EH (cell line): ENCODE measurements at places on chromosomes 6 and 20.

- no peak for DNase-seq
Observed at GRCh38 chr6:38755207-38755606, 40.1 kb downstream of the DNAH8 start.

DNA sequence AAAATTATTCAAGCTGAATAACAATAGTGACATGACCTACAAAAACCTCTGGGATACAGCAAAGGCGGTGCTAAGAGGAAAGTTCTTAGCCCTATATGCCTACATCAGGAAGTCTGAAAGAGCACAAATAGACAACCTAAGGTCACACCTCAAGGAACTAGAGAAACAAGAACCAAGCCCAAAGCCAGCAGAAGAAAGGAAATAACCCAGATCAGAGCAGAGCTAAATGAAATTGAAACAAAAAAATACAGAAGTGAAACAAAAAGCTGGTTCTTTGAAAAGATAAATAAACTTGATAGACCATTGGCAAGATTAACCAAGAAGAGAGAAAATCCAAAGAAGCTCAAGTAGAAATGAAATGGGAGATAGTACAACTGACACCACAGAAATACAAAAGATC, 47.6 kb upstream of the NOTCH4 start:
- DNase-seq, result no peak

GRCh38 chr20:34062570-34063482, 49.2 kb downstream of the EIF2S2 start:
- DNase-seq, result peak; percentile 59

DNA sequence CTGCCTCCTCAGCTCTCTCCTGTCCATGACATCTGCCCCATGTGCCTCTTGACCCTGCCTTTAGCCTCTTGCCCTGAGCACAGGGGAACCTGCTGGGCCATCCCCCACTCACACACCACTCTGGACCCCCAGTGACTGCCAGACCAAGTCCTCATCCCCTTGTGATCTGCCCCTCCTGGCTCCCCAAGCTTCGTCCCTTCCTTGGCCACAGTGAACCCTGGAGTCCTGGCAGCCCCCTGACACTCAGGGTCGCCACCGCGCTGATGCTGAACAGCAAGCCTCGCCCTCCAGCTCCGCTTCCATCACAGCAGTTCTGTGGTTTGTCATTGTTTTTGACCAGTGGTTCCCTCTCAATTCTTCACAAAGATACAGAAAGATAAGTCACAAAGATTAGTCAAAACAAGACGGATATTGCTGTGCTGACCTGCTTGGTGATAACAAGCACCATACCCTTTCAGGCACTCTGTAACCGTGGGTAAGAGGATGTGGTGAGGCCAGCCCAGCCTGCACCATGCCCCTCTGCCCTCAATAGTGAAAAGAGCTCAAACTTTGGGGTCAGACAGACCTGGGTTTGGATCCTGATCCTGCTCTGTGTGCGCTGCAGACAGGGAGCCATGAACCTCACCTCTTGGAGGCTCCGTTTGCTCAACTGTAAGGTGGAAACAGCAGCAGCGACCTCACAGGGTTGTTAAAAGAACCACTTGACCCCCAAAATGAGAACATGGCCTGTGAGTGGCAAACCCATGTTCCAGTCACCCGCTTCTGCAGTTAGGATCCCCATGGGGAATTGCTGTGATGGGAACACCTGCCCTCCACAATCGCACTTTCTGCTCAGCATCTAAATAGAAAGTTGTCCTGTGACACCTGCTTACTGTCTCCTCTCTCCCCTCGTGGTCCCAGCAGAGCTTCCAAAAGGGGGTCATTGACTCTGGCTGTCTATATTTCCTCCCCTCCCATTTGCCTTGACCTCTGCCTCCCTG, 114.5 kb downstream of the TOX2 start:
- DNase-seq, result no peak

- peak; percentile 25 for DNase-seq
Observed at GRCh38 chr6:155272353-155273232, 8.8 kb downstream of the CLDN20 start.

DNA sequence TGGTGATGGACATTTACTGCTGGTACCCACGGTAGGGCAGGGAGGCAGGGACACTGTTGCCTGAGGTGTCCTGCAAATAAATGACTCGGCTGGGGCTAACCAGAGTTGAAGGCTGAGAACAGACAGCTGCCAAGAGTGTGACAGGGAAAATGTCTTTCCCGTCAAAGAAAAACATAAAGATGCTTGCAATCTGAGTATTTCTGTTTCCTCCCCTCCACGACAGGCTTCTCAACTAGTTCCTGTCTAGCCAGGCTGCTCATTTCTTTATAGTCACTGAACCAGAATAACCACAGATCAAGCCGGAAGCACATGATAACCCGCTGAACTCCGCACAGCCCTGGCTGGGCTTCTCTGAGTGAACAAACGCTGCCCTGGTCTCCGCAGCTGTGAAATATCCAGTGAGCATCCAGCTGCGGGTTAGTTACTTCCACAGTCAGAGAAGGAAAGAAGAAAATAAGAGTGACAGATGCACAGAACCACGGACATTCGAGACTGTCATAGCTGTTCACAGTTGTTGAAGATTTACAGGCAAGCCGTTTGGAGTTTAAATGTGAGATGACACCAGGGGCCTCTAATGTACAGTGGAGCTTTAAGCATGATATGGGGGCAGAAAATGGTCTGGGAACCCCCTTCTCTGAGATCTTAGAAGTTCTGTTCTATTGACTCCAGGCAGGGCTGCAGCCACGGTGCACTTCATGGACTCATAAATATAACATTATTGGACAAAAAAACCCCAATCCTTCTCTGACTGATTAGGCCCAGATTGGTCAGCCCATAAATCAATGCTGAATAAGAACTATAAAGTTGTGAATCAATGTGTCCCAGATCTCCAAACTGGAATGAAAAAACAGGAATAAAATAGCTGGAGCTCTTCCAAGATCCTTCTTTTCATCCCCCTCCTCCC, 299.9 kb upstream of the SUPT3H start:
- DNase-seq, result peak; percentile 69

DNA sequence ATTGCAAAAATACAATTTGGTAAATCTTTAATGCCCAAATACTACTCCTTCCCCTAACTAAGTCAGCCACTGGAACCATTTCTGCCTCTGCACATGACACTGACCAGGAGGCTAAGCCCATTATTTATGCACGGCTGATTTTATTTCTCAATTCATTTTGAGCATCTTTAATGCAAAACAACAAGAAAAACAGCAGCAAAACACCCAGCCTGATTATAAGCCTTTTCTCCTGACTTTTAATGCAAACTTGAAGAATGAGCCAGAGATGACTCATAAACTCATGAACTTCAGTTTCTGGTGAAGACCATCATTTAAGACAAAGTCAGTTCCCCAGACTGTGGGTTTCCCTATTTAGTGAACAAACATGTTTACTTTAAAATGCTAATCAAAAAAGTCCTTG, 51.6 kb downstream of the CYP24A1 start:
- peak; percentile 59 for DNase-seq
